ENCODE measurements at places on chromosomes 2 and 18.

GRCh38 chr2:82591718-82592117, 1867.4 kb downstream of the SUCLG1 start:
- DNase-seq = no peak

- no peak for DNase-seq
These were observed 8.8 kb downstream of the DHX57 start for GRCh38 chr2:38866773-38867443.

DNA sequence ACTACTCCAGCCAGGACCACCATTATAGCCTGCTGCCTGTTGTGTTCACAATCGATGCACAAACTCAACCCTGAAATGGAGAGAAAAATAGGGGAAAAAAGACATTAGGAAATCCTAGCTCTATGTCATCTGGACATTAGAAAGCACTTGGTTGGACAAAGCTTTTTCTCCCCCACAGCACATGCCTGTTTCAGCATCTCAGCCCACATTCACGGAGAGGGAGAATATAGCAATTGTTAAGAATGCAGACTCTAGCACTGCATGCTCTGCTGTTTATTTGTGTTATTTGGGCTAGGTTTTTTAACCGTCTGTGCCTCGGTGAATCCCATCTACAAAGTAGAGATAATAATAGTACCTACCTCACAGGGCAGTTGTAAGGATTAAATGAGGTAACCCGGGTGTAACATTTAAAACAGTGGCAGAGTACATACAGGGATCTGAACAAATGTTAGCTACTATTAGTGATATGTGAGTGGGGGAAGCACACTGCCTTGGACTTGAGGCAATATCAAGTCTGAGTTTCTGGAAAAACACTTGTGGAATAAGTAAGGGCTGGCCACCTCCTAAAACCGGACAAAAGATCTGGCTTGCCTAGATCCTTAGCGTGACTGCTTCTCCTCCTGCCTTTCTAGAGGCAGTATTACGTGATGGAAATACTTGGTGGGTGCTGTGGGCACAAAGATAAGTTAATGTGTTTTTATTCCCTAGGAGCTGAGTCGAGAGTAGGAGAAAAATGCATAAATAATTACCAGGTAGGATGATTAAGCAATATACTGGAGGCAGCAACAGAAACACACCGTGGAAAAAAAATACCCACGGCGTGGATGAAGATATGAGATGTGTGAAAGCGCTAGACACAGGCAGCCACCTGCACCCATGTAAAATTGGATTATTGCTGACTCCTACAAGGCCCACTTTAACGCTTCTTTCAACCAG, 1.0 kb upstream of the PPP1CB start:
- no peak for DNase-seq

GRCh38 chr2:86464652-86465051, 23.5 kb downstream of the KDM3A start:
- no peak for DNase-seq

DNA sequence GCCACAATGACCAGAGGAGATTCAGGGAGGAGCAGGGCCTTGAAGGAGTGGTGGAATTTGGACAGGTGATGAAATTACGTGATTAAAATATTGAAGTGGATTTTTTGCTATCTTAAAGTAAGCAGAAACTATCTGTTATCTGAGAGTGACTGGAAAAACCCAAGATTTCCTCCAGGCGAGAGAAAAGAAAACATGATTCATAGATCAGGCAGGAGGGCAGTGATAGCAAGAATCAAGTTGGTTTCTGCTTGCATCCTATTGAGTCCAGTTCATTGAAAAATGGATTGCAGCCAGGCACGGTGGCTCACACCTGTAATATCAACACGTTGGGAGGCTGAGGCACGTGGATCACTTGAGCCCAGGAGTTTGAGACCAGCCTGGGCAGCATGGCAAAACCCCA, 127.8 kb downstream of the NXPH2 start:
- DNase-seq = no peak

DNA sequence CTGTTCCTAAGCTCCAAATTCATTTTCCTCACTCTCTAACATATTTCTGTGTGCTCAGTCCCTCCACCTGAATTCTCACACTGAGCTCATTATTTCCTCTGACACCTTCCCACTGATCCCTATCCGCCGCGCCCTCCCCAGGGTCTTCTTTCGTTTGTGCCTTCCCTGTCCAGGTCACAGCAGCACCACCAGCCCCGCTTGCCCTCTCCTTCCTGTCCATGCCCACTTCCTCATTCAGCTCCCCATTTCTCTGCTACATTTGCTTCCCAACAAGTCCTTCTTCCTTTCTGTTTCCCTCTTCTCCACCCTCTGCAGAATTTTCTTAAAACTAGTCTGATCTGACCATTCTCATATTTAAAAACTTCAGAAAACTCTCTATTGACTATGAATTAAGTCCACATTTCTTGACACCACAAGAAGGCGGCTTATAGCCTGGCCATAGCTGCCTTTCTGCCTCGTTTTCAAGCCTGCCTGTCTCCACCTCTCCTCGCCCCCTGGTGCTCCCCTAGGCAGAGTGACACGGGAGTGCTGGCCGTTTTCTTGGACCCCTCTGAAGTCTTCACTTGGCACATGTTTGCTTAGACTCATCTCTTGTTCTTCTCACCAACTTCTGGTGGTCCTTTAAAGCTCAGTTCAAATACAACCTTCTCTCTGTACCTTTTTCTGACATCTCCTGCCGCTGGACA, 138.7 kb upstream of the BOD1L2 start:
- DNase-seq = no peak

DNA sequence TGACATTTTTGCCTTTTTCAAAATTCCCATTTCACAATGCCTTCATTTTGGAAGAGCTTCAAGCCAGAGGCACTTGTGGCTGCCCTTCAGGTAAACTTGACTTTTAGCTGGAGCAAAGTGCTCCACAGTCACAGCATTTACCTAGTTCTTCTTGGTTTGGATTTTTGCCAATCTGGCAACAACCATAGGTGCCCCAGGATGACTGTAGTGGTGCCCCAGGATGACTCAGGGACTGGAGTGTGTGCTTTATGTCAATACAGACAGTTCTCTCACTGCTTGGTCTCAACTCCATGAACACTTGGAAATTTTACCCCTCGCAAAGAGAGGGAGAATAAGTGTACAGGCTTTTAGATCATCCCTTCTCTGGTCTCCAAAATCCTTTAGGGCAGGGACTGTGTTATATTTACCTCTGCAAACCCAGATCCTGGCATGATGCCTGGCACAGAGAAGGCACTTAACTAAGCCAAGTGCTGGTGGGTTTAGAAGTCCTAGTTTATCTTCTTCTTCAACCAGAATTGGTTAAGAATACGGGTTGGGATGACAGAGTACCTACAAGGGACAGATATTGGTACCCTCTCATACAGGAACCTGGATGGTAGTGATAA, 15.3 kb upstream of the PTPN4 start:
- no peak for DNase-seq

- no peak for DNase-seq
These were observed 143.4 kb downstream of the PPP1R1C start for GRCh38 chr2:182128821-182129707.

GRCh38 chr2:173079973-173080860, 4.6 kb downstream of the MAP3K20 start:
- no peak for DNase-seq

DNA sequence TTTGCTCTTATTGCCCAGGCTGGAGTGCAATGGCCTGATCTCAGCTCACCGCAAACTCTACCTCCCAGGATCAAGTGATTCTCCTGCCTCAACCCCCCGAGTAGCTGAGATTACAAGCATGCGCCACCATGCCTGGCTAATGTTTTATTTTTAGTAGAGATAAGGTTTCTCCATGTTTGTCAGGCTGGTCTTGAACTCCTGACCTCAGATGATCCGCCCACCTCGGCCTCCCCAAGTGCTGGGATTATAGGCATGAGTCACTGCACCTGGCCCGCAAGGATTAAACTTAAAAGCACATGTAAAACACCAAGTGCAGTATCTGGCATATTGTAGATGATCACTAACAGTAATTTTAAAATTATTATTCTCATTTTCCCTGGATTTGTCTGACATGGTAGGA, 72.9 kb downstream of the C1QL2 start:
- DNase-seq = no peak

DNA sequence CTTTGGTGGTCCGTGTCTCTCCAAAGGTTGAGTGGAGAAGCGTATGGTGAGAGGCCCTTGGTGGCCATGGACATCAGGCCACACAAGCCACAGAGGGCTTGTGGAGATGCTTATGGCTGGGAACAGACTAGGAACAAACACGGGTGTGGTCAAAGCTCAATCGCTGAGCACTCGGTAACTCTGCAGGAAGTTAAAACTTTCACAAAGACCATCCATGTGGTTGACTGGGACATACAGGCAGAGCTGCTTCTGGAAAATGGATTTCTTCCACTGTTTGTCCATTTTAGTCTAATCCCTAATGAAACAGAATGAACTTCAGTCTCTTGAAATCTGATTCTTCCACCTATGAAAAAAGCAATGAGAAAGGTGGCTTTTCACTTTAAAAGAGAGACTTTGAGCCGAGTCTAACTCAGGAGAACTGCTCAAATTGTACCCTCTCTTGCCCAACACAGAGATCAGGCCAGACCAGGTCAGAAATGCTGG, 17.7 kb downstream of the GDF7 start:
- no peak for DNase-seq
